Fibroblast of the conjunctiva (primary cell): ENCODE measurements at places on chromosomes 11 and 22.

DNA sequence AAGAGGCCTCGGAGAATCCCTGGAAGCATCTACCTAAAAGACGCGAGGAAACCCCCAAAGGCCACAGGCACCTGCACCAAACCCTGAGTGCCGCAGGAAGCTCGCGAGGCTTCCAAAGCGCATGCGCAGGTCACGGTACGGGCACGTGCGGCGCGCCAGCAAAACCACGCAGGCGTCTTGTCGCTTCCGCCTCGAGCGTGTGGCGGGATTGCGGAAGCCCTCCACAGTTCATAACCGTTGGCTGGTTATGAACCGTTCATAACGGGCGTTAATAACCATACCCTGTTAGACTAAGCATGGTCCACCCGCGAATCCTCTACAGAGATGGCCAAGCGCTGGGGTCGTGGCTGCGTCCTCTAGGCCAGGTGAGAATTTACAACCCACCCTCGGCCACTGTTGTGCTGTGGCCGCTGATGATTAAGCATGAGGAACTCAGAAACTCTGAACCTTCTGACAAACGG, 46.4 kb downstream of the MORC2 start:
- peak; percentile 16 for DNase-seq

GRCh38 chr22:30598986-30599385, 7.3 kb upstream of the PES1 start:
- no peak for DNase-seq

DNA sequence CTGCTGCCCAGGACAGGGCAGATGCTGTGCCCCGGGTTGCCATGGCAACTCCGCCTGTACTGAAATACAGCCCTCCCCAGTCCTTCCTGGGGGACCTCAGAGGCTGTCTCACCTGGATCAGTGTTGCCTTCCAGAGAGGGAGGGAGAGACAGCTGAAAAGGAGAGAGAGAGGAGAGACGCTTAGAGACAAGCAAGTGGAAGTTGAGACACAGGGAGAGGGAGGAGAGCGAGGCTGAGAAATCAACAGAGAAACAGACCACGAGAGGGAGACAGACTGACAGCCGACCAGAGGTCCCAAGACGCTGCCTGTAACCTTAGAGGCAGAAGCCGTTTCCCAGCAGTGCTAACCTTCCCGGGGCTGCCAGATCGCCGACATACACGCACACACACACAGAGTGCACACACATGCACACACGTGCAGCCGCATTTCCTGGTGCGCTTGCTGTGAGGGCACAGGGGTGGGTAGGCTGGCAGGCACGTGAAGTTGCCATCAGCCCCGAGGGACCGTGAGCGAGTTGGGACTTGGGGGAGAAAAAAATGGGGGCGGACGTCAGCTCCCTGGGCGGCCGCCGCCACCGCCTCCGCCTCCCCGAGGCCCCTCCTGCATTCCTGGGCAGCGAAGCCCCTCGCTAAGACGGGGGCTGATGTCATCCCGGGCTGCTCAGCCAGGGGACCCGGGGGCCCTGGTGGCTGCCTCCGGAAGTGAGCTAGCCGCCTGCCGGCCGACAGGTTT, 88.6 kb upstream of the CRYBB3 start:
- peak; percentile 64 for DNase-seq

DNA sequence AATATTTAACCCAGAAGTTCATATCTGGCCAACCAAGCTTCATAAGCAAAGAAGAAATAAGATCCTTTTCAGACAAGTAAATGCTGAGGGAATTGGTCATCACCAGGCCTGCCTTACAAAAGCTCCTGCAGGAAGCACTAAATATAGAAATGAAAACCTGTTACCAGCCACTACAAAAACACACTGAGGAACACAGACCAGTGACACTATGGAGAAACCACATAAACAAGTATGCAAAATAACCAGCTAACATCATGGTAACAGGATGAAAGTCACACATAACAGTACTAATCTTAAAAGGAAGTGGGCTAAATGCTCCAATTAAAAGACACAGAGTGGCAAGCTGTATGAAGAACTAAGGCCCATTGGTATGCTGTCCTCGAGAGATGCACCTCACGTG, 311.4 kb downstream of the DYNC2H1 start:
- DNase-seq: no peak

DNA sequence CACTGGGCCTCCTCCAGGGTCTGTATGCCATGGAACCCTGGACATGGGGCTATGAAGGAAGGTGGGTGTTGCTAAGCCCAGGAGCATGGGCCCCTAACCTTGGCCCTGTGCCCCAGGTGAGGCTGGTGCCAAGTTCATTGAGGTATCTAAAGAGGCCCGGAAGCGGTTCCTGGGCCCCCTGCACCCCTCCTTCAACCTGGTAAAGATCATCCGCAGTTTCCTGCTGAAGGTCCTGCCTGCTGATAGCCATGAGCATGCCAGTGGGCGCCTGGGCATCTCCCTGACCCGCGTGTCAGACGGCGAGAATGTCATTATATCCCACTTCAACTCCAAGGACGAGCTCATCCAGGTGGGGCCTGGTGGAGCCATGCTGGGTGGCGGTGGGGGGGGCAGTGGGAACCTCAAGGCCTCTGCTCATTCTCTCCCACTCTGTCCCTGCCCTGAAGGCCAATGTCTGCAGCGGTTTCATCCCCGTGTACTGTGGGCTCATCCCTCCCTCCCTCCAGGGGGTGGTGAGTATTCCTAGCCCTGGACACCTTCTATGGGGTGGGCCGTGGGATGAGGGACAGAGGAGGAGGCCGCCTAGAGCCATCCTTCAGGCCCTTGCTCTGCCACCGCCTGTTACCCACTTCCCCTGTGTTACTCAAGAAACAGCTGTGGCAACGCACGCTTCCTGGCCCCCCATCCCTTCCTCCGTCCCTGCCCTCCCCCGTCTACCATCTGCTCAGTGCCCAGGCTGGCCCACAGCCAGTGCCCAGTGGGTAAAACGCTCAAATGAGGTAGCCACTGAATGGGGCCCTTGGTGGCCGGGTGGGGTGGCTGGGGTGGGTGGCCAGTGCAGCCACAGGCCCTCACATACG, 3.0 kb downstream of the PNPLA2 start:
- DNase-seq: no peak

DNA sequence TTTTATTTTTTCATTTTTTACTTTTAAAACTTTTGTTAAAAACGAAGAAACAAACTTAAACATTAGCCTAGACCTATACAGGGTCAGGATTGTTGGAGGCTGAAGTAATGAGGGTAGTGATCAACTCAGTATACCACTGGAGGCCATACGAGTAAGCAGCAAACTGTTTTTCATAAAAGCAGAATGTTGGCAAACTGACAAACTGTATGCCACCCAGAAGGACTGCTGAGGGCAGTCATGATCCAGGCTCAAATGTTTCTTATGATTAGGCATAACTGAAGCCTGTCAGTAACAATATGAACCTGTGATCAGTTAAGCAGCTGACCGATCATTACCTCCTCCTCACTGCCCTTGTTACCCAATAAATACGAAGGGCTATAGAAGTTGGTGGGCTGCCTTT, 10.2 kb upstream of the SC5D start:
- DNase-seq: no peak

DNA sequence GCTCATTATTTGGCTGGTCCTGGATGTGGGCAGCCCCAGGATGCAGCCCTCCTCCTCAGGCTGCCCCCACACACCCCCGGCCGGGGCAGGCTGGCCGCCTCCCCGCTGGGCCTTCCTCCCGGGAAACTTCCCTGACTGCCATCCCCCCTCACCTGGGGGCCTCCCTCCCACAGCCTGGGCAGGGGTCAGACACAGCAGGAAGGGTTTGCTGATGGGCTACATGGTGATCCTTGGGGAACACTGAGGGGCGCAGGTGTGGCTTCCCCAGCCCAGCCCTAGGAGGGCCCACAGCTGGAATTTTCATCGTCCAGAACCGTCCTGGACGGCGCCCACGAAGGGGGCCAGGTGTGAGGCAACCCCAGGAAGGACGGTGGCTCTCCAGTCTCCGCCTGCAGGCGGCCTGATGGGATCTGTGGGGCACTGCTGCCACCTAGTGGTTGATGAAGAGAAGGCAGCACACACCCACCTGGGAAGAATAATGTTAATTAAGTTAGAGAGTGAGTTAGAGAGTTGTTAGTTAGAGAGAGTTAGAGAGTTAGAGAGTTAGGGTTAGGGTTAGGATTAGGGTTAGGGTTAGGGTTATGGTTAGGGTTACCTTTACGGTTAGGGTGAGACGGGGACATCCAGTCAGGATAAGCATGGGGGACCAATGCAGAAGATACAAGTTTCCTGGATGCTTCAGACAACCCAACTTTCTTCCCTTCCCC, 75.9 kb upstream of the PRR5 start:
- no peak for DNase-seq

DNA sequence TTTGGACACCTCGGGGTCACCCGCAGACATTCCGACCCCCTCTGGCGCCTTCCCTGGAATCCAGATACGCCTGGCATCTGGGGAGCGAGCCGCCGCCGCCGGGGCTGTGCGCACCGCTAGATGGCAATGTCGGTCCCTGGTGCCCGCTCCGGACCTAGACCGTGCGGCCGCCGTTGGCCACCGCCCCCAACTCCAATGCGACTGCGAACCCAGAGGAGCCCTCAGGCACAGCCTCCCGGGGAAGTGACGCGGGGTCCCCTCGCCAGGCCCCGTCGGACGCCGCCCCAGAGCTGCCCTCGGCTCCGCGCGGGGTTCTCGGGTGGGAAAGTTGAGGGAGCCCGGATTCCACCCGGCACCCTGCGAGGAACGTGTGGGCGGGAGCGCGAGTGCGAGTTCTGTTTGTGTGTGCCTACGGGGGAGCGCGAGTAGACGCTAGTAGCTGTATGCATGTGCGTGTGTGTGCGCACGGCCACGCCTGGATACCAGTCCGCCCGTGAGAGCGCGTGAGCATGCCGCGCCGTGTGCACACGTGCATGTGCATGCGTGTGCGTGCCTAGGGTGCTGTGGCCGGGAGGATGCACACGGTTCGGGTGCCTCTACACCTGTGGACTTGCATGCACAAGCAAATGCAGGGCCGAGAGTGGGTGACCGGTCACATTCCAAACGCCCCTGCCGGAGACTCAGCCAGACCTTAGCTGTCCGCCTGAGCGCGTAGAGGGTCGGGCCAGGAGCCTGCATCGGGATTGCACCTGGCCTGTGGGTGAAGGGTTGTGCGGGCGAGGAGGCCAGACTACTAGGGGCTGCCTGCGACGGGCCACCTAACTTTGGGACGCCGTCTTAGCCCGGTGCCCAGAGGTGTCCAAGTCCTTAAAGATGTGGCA, 1.9 kb downstream of the CHRM4 start:
- no peak for DNase-seq

DNA sequence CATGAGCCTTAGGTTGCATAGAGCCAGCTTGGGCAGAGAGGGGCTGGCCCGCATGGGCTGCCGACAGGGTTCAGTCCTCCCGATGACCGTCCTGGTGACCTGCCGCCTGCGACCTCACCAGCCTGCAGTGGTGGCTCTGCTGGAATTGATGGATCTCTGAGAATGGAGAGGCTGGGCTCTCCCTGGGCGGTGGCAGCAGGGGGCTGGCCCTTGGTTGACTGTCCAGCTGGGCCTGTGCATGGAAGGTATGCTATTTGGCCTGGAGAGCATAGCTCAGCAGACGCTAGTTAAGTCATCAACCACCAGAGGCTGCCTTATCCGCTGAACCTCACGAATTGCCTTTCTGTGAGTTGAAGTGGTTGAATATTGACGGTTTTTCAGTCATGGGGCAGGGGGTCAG, 19.7 kb downstream of the GRAMD4 start:
- DNase-seq: no peak

- no peak for DNase-seq
Measured at GRCh38 chr11:71206186-71206585, 46.2 kb downstream of the SHANK2 start.

- DNase-seq: no peak
Measured at GRCh38 chr11:17008099-17008498, 6.1 kb downstream of the PLEKHA7 start.

GRCh38 chr11:75275581-75275980, 35.0 kb downstream of the TPBGL start:
- no peak for DNase-seq

DNA sequence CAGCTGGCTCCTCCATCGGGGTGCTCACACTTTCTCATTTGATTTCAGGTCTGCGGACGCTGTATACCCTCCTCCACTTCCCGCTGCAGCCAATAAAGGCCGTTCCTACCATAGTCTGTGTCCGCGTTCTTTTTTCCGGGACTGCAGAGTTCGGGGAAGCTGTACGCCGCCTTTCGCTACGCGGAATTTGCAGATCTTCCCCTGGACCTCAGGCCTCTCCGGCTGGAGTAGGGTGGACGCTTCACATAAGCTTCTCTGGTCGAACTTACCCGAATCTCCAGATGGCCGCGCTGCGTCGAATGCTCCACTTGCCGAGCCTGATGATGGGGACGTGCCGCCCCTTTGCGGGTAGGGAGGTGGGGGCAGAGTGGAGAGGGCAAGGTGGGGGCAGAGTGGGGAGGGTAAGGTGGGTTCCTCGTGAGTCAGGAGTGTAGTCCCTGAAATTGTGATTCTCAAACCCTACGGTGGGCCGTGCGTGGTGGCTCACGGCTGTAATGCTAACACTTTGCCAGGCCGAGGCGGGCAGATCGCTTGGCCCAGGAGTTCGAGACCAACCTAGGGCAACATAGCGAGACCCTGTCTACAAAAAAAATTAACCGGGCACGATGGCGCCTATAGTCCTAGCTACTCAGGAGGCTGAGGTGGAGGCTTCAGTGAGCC, 617 bp downstream of the CSKMT start:
- DNase-seq: no peak

DNA sequence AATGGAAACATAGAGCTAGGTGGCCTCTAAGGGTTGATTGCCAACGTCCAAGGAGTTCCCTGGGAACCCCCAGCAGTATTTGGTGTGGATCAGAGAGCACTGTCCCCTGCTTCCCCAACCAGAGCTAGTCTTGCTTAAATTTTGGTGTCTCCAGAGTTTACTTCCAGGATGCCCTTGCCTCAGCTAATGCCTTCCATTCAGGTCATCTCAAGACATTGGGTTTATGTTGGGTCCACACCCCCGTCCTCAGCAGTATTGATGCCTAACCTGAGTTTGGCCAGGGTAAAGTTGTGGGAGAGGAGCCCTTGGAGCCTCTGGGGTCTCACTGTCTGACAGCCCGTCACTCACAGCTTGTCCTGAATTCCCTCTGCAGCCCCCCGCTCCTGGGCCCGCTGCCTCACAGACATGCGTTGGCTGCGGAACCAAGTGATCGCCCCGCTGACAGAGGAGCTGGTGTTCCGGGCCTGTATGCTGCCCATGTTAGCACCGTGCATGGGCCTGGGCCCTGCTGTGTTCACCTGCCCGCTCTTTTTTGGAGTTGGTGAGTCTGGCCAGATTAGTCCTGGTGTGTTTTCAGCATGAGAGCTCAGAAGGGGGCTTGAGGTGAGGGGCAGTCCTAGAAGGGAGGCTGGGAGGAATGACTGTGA, 1.4 kb downstream of the RCE1 start:
- no peak for DNase-seq

DNA sequence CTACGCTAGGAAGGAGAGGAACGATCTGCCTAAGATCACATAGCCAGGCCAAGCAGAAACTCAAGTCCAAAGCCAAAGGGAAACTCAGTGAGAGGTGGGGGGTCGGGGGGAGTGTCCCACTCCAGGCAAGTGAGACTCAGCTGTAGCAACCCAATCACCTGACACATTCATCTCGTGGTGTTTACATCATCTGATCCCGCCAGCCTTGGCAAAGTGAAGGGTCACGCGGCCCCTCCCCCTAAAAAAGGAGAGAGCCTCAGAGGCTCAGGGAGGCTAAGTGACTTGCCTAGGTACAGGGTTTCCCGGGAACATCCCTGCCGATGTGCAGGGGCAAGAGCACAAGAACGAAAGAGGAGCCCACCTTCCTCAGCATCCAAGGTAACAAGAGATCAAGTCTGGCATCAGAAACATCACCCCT, 21.5 kb downstream of the MYH9 start:
- DNase-seq: no peak
